Stimulated activated CD4-positive, alpha-beta T cell treated with anti-CD3 and anti-CD28 coated beads, Interleukin-1b, Interleukin-23, amount 100 ng/mL, for 1 hour (primary cell): ENCODE measurements at places on chromosomes 4 and X.

GRCh38 chrX:69020316-69020715, 144.9 kb downstream of the PJA1 start:
- DNase-seq, result no peak

DNA sequence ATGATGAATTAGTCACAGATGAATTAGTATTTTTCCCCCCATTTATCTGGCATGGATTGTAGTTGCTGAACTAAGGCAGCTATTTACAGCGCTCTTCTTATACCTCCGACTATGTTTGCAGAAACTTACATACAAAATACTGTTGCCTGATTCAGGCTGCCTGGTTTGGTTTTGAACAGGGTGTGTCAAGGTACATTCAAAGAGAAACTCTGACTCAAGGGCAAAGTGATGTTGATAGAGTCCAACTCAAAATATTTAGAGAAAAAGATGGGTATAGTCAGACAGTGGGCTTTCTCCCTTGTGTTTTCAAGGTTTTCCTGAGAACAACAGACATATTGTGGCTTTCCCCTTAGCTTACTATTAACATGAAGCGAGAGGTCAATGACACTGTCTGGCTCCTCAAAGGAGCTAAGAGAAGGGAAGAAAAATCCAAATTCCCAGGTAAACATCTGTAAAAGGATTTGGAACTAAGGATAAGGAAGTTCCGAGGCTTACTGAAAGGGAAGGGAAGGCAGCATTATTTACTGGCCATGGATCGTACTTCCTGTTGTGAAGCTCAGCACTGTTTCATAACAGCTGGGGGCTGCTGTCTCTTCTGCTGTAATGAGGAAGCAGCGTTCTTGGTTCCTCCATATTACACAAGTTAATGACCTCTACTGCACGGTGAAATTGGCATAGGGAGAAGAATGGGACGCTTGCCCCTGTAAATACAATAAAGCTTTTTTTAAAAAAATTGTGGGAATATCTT, 30.9 kb downstream of the FAM9C start:
- DNase-seq, result no peak

DNA sequence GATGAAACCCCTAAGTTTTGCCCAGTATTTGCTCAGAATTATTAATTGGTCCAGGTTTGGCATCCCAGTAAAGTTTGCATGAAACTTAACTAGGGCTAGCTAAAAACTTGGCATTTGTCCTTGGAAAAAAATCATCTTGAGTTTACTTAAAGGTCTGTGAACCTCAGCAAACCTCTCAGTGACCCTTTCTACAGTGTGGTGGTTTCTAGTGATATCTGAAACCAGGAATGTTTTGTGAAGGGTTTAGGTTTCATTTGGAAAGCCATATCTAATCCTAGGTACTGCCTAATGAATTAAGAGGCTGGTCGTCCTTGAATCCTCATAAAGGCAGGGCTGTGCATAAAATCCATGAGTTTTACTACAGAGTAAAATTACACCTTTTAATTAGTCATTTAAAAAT, 218.5 kb upstream of the ANKRD50 start:
- no peak for DNase-seq

- DNase-seq, result no peak
Measured at GRCh38 chr4:39323821-39324220, 42.3 kb downstream of the RFC1 start.

DNA sequence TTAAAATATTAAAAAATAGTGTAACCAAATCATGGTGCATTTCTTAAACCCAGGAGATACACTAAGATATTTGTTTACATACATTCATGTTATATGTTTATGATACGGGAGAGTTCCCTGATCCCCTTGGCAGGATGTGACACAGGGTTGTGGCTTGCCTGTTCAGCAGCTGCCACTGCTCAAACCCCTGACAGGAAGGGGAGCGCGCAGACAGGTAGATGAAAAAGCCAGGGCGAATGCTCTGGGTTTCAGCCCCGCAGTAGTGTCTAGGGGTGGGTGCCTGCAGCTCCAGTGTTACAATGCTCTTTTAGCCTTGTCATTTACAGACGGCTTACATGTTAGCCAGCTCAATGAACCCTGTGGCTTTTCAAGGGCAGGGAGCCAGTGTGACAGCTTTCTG, 1343.8 kb upstream of the IGFBP7 start:
- no peak for DNase-seq

GRCh38 chrX:38923451-38923969, 122.3 kb downstream of the MID1IP1 start:
- no peak for DNase-seq

DNA sequence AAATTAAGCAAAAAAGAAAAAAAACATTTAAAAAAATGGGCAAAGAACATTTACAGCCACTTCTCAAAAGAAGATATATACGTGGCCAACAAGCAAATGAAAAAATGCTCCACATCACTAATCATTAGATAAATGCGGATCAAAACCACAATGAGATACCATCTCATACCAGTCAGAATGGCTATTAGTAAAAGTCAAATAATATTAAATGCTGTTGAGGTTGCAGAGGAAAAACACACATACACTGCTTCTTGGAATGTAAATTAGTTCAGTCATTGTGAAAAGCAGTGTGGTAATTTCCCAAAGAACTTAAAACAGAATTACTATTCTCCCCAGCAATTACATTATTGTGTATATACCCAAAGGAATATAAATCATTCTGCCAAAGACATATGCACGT, 1189.0 kb downstream of the PCDH18 start:
- DNase-seq, result no peak

DNA sequence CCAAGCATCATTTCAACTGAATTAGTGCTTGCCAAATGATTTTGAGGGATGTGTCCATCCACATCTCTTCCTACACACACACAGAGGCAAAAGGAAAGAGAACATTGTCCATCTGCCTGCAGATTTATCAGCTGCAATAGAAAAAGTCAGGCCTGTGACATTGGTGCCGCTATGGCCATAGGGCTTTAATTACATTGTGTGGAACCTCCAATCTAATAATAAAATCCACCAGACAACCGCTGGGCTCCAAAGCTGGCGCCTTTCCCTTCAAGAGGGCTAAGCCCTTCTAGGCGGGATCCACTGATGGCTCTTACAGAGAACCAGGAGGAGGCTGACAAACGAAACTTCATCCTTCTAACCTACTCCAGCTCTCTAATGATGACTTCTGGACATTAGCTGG, 60.6 kb downstream of the PHOX2B start:
- DNase-seq, result no peak
